IMR-90 (cell line): ENCODE measurements at places on chromosomes 7 and 10. TPM values are rescaled to one million over a fixed set of nuclear protein-coding genes. Genes with fewer than 3 reads are reported as not detected.
A peak's percentile ranks its signal among the peaks of the same experiment; 100 is the strongest.

LIPN gene
- total RNA-seq: not detected in 2 replicates

DRGX gene
- not detected in 2 replicates for total RNA-seq

GRCh38 chr10:61923210-61923949 lies 21.9 kb downstream of the ARID5B start:
- DNase-seq: peak; percentile 94
- peaks cover 12% of the 10 kb centered on the region for H3K36me3 ChIP-seq
- no peaks in the 10 kb centered on the region for H3K27me3 ChIP-seq
- H3K4me1 ChIP-seq: peaks cover 22% of the 10 kb centered on the region

GRCh38 chr10:24949616-24950015 lies 2.8 kb downstream of the PRTFDC1 start:
- peaks cover 23% of the 10 kb centered on the region for H3K4me1 ChIP-seq
- H3K27me3 ChIP-seq: no peaks in the 10 kb centered on the region
- no peak overlapping the region for H3K4me3 ChIP-seq
- DNase-seq: no peak
- no peaks in the 10 kb centered on the region for H3K36me3 ChIP-seq

- H3K27ac ChIP-seq: no peak overlapping the region
- H3K27me3 ChIP-seq: peaks cover 4% of the 10 kb centered on the region
- DNase-seq: no peak
- no peaks in the 10 kb centered on the region for H3K4me1 ChIP-seq
- no peak overlapping the region for H3K4me3 ChIP-seq
- no peaks in the 10 kb centered on the region for H3K36me3 ChIP-seq
These were observed 56.3 kb downstream of the TEX36 start for GRCh38 chr10:125626671-125627070.
